Activated CD4-positive, alpha-beta T cell treated with anti-CD3 and anti-CD28 coated beads for 48 hours (primary cell): ENCODE measurements at places on chromosomes 7 and 10.

GRCh38 chr7:155483868-155484325, 26.0 kb downstream of the EN2 start:
- no peak for DNase-seq

GRCh38 chr10:71748671-71749191, 24.6 kb downstream of the VSIR start:
- peak; percentile 84 for DNase-seq

- no peak for DNase-seq
Observed at GRCh38 chr10:105188737-105189462, 547.8 kb downstream of the SORCS3 start.

GRCh38 chr10:44422570-44423101, 37.7 kb upstream of the CXCL12 start:
- no peak for DNase-seq

DNA sequence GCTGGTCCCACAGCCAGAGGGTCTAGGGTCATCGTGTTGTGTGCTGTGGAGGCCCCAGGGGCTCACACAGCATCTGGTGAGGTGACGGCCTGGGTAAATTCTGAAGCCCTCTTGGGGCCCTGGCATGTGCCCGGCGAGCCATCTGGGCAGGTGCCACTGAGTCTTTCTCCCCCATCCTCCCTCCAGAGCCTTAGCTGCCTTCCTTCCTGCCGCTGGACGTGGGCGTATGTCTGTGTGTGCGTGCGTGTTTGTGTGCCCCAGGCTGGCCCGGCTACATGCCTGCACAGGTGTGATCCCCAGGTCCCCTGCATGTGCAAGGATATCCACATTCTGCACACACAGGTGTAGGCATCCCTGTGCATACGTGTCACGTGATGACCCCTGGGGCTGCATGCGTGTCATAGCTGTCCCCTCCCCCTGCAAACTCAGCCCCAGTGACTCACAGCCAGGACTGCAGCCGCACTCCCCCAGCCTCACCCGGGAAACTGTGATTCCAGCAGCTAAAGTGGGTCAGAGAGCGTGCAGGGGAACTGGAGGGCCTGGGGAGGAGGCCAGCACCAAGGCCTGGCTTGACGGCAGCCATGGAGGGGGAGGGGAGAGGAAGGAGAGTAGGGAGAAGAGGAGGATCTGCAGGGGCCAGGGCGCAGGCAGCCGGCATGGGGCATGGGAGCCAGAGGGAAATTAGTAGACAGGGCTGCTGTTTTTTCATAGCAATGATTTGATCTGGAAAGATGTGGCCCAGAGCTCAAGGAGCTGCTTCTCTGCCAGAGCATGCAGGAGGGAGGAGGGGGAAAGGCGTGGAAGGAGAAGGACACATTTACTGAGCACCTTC, 46.4 kb downstream of the ELFN1 start:
- peak; percentile 11 for DNase-seq

GRCh38 chr10:100779329-100779728, 33.9 kb downstream of the PAX2 start:
- no peak for DNase-seq

- DNase-seq: no peak
Observed at GRCh38 chr10:96671211-96671890, 49.0 kb downstream of the PIK3AP1 start.

DNA sequence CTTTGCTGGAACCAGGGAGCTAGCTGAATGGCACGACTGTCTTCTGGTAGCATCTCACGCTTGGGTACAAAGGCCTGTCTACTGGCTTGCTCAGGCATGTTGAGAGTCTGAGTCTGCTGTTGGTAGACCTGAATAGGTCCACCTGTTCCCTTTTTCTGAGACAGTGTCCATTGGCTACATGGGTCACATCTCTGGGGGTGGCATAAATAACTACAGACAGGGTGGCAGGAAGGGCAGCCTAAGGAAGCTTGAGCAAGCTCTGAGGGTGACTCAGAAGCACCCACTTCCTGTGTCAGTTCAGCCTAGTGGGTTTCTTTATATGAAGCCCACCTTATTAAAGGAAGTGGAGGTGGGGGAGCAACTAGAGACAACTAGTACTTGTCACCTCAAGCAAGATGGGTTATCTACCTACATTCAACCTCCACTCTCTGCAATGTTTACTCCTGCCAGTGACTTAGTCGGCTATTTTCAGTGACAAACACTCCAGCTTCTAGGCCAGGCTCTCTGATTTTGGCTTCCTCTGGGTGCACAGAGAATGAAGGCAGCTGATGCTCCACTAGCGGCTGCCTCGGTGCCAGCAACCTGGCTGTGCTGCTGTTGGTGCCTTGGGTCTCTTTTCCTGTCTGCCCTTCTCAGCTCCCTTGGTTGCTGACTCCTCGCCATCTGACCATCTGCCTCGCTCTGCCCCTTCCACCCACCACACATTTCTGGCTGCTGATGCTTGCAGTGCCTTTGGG, 5.7 kb upstream of the ZYX start:
- peak; percentile 36 for DNase-seq

DNA sequence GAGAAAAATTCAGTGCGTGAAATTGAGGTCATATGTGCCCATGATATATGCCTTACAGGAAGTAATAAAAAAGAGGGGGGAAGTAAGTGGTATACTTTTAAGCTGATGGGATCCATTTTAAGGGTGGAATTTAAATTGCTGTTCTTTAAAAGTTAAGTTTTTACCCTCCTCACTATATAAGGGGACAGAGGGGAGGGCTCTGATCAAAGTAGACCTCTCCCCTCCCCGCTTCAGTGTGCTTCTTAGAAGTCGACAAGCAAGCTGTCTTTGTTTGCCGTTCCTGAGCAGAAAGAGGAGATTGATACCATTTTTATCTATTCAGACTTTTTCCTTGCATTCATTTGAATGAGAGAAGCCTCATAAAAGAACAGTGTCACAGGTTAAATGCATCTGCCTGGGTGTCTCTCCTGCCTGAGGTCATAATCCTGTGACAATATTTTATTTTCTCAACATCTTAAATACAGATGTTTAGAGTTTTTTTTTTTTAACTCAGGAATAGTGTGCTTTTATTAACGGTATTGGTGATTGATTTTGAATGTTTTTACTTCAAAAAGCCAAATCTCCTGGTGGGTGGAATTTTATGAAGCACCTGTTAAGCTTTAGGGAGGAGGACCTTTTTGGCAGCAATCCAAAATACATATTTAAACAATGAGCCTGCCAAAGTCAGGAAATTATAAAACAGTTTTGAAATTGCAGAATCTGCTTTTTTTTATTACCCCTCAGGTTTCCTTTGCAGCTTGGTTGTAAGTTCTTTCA, 141.7 kb downstream of the KAT6B start:
- DNase-seq: no peak

GRCh38 chr7:23205909-23206767, 24.3 kb downstream of the NUP42 start:
- no peak for DNase-seq

- no peak for DNase-seq
Observed at GRCh38 chr10:132685921-132686680, 99.8 kb downstream of the NKX6-2 start.
